ENCODE measurements at places on chromosomes 7 and 10.

- DNase-seq: no peak
These were observed 1.7 kb upstream of the CTNNA3 start for GRCh38 chr10:67697724-67698131.

GRCh38 chr7:78368771-78369170 lies 570.2 kb downstream of the PHTF2 start:
- DNase-seq: no peak

- DNase-seq: no peak
These were observed 21.6 kb downstream of the GPAM start for GRCh38 chr10:112161757-112162518.

DNA sequence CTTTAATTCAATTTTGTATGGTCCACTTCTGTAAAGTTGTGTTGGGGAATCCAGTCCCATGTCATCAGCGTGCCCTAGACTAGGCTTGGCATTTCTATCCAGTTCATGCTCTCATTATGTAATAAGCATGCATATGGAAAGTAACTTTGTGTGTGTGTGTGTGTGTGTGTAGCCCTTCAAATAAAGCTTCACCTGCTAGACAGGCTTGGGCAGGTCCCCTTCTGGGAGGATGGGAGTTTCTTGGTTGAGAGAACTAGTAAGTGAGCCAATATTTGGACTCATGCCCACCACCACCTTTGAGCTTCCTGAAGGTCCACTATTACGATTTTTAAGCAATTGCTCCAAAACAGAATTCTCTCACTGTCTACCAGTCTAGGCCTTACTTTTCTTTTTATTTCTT lies 6.9 kb downstream of the BZW2 start:
- no peak for DNase-seq

GRCh38 chr10:78351809-78352208 lies 318.1 kb downstream of the RPS24 start:
- DNase-seq: no peak

DNA sequence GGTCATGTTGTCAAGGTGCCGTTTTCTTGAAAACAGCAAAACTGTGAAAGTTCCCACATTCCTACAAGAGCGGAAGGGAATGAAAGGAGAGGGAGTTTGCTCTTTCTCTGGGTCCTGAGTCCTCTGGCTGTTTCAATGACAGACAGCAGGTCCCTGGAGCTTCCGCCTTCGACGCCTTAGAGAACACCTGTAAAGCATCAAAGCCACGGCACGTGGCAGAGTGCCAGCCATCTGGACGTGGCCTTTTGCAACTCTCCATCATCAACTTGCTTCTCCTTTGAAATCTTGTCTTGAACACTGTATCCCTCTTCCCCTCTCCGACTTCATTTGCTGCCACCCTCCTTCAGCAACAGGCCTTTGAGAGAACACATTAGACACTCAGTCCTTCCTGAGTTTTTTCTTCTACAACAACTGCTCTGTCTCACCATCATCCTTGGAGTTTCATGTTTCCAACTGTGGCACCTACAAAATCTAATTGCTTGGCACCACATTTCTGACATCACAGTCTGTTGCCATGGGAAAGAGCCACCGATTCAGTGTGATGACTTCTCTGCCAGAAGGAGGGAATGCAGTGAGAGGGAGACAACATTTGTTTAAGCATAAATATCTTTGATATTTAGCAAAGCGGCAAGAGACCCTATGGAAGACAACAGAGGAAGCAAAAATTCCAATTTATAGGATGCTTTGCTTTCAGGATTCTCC lies 204.9 kb upstream of the PTER start:
- DNase-seq: no peak

- no peak for DNase-seq
These were observed 53.4 kb upstream of the GDF10 start for GRCh38 chr10:47246406-47247147.

DNA sequence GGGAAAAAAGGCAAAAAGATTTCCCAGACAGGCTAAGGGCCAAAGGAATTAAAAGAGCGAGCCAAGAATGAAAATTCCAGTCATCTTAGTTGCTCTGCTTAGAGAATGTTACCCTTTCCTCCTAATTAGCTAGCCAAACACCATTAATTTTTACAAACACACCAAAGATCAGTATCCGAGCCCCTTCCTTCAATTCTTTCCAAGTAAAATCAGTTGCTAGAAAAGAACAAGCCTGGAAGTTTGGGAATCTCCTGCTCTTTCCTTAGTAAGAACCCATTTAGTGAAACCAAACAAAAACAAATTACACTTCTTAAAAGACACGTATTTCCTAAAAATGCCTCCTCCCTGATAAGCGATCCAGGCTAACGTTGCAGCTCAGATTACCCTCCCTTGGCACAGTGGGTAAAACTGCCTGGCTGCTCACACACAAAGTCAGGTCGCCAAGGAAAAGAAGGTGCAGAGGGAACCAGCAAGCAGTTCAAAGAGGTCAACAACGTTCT lies 57.1 kb upstream of the ABLIM1 start:
- no peak for DNase-seq

DNA sequence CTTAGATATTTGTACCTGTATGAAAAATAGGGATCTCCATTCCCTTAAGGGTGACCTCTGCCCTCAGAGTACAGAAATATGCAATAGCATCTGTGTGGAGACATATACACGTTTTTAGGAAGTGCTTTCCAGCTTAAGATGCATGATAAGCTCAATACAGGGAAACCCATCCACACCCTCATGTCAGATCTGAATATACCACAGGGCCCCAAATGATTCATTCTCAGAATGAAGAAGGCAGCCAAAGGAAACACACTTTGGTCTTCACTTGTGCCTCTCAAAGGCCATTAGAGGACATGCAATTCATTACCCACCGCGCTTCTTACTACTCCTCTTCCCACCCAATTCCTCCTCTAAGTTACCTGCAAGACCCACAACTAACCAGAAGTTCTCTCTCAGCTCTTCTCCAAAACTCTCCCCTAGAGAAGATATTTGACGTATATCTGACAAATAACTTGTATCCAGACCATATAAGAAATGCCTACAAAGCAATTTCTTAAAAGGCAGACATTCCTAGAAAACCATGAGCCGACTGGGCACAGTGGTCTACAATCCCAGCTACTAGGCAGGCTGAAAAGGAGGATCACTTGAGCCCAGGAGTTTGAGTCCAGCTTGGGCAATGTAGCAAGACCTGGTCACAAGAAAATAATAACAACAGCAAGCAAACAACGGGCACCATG lies 103.0 kb downstream of the OAT start:
- DNase-seq: no peak

- DNase-seq: no peak
These were observed 56.3 kb downstream of the POU6F2 start for GRCh38 chr7:39033885-39034624.

GRCh38 chr10:79084012-79084971 lies 15.5 kb downstream of the ZMIZ1 start:
- no peak for DNase-seq

DNA sequence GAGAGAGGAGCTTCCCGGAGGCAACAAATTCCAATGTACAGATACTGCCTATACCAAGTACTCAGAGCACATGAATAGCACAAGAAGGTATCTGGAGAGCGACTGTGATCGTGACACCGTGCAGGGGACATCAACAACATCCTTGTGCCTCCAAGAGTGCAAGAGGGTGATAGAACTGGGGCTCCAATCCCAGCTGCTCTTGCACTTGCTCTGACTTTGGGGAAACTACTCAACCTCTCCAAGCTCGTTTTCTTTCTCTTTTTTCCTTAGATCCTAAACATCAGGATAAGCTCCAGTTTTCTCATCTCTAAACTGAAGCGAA lies 12.1 kb downstream of the RFC2 start:
- no peak for DNase-seq

DNA sequence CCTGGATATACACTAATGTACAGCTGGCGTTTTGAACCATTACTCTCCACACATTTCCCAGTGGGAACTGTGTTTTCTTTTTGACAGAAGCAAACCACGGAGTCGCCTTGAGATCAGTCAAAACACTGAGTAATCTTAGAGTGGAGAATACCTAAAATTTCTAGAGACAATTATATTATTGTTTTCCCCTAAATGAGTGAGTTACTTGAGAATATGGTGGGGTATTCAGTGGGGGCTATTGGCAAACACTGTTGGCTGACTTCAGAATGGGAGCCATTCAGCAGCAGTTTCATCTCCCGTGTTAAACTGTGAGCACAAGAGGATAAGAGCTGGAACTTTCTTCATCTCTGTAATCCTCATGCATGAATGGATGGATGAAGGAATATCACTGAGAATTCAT lies 6.2 kb downstream of the IL2RA start:
- no peak for DNase-seq

DNA sequence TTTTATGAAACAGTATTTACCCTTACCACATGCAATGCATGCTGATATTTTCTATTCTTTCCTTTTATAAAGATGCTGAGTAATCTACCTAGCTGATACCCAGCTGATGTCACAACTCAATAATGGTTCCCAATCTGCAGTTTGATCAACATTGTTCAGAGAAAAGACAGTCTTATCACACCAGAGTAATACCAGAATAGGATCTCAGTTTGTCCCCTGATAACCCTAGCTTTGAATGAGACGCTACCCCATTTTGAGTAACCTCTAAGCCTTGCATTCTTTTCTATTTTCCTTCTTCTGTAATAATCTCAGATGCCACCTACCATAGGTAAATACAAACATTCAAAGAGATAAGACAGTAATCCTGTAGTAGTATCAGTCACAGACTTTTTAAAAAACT lies 99.6 kb upstream of the RELN start:
- DNase-seq: no peak

DNA sequence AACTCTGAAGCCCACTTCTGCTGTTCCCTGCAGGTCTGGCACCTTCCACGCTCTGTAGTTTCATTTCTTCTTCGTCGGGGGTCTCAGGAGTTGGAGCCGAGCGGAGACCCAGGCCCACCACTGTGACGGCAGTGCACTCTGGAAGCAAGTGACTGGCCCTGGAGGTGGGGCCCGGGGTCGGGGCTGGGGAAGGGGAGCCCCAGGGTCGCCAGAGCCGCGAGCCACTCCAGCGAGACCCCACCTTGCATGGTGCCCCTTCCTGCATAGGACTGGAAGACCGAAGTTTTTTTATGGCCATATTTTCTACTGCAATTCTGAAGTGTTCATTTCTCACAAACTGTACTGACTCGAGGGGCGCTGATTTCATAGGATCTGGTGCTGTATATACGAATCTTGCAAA lies 172.8 kb downstream of the CCDC3 start:
- no peak for DNase-seq

DNA sequence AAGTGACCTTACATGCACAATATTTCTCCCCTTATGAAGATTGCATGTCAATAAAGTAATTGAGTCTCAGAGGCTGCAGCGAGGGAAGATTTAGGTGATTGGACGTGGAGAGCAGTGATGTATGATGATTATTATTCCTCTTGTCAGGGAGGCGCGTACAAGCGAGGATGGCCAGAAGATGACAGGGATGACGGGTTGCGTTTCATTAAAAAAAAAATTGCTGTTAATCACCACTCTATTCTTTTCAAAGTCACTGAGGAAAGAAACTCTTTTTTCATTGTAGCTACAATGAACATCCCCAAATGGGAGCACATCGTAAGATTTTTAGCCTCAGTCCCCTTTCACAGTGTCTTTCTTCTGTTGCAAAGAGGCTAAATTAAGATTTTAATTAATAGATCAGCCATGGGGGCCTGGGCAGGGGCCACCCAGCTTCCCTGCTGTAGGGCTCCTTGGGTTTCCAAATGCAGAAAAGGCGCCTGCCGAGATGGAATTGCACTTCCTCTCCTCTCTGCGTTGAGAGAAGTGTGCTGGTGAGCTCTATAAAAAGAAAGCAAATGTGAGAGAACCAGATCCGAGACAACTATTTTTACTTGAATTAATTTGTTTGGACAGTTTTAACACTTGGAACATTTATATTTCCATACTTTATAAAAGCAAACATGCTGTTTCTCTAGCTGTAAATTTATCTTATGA lies 998.1 kb downstream of the LRMDA start:
- no peak for DNase-seq

DNA sequence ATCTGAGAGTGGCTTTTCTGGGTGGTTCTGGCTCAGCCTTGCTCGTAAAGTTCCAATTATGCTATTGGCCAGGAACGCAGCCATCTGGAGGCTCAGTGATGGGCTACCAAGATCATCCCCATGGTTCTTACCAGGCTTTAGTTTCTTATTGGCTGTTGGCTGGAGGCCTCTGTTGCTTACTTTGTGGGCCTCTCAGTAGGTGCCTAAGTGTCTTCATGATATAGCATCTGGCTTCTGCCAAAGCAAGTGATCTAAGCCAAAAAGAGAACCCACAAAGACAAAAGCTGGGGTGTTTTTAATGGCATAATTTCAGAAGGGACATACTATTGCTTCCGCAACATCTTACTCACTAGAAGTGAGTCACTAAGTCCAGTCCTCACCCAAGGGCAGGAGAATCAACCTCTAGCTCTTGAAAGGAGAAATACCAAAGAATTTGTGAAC lies 132.0 kb upstream of the MDFIC start:
- DNase-seq: no peak

DNA sequence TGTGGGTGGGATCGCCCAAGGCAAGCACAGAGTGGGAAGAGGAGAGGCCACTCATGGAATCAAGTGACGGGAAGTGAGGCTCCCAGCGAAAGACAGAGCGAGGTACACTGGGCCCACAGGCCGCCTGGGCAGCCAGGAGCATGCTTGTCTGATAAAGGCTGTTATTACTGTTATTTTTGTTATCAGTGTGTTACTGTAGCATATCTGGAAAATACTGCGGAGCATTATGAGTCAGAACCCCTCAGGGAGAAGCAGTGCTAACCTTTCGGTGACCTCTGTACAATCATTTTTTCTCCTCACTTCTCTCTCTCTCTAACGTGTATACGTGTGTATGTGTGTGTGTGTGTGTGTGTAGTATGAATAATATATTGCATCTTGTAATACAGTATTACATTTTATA lies 3.8 kb upstream of the TCERG1L start:
- DNase-seq: no peak

- no peak for DNase-seq
These were observed 50.0 kb downstream of the PNLIPRP2 start for GRCh38 chr10:116670706-116671105.

DNA sequence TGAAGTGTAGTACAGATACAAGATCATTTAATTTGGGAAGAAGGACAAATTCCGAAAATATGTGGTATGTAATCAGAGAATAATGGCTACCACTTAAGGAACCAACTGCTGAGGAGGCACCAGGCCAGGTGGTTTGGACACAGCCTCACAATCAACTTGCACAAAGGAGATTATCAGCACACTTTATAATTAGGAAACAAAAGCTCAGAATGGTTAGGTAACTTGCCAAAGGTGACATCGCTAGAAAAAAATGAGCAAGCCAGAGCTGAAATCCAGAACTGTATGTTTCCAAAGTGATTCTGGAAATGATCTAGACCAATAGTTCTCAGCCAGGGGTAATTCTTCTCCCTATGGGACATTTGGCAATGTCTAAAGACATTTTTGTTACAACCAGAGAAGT lies 36.6 kb downstream of the ERCC6 start:
- no peak for DNase-seq

DNA sequence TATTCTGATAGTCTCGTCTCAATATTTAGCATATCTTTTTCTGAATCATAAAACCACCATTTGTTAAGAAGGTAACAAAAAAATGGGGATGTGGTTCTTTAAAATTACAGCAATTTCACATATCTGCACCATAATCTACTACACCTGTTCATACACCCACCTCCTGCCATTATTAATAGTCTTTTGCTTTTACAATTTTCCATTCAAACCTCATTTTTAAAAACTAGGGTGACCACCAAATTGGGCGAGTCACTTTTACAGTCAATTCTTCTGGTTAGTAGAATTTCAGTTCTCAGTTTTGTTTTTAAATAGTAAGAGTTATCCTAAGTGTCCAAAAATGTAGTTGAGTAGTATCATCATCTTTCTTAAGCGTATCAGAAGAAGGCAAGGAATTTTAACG lies 48.4 kb upstream of the GSAP start:
- no peak for DNase-seq

- DNase-seq: no peak
These were observed 83.5 kb downstream of the GNAT3 start for GRCh38 chr7:80428161-80429054.

- DNase-seq: no peak
These were observed 144.5 kb upstream of the PTN start for GRCh38 chr7:137488038-137488437.

Measured in stimulated activated CD8-positive, alpha-beta memory T cell treated with anti-CD3 and anti-CD28 coated beads, Interleukin-2, amount 100 ng/mL, for 1 hour (primary cell).